A172 (cell line): ENCODE measurements at places on chromosomes 4 and X. TPM values are rescaled to one million over a fixed set of nuclear protein-coding genes. Genes with fewer than 3 reads are reported as not detected.

GRCh38 chr4:159103384-159103990 lies 608 bp downstream of the RAPGEF2 start:
- DNase-seq, result no peak

DNA sequence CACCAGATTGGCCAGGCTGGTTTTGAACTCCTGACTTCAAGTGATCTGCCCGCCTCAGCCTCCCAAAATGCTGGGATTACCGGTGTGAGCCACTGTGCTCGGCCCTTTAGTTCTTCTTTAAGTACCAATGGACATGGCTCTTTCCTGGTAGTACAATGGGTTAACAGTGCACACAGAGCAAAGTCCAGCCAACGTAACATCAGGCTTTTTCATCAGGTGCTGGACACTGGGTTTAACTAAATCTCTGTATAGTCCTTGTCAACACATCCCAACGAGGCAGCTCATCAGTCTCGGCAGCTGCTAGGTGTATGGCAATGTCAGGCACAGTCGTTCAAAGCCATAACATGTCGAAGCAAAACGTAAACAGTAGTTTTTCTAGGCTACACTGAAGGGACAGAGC lies 93.8 kb downstream of the HDAC8 start:
- DNase-seq, result no peak

DNA sequence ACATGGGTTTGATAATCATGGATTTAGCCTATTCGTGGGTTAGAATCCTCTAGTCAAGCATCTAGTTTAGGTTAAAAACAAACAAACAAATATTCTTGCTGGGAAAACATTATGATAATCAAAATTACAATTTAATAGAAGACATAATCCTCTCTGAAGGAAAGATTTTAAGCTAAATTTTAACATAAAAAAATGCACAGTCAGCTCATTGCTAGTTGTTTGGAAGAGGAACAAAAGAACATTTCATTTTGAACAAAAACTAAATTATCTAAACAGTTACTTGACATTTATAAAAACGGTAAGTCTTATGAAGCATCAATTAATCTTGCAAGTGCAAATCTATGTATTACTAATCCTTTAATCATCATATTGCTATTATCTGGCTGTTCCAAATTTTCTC lies 18.2 kb upstream of the AGA start:
- DNase-seq, result no peak

GRCh38 chrX:51568586-51568985 lies 50.1 kb downstream of the CENPVL3 start:
- DNase-seq, result no peak

DNA sequence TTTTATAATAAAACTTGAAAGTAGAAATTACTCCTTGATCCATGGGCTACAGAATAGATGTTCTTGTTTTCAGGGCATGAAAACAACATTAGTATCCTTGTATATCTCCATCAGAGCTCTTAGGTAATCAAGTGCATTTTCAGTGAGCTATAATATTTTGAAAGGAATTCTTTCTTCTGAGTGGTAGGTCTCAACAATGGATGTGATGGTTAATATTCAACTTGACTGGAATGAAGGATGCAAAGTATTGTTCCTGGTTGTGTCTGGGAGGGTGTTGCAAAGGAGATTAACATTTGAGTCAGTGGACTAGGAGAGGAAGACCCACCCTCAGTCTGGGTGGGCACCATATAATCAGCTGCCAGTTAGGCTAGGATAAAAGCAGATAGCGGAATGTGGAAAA lies 100.1 kb downstream of the LCORL start:
- DNase-seq, result no peak

DNA sequence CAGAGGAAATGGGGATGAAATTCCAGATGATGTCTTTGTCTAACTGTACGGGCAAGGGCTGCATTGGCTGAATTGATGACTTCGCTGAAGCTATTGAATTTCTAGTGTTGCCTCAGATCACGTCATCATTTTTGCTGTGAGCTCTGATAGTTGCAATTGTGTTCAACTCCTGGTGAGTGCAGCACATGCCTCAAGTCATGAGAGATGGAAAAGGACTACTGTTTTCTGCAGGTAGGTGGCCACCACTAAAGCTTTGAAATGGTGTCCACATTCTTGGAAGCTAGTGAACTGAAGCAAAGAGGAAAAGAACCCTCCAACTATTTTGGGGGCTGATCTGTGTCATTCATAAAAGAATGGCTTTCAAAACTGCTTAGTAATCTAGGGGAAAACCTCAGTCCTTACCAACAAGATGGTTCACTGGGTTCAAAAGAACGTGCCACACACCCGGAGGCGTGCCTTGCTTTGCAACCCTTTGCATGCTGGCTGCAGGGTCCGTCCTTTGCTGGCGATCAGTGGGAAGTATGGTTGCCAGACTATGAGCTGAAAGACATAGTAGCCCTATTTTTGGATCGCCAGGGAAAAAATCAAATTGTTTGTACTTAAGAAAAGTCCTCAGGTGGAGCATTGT lies 88.1 kb upstream of the STOX2 start:
- DNase-seq, result no peak

The ELOVL6 gene
- total RNA-seq, result 7.8 and 19.3 TPM in 2 replicates

The TMSB15C gene
- total RNA-seq, result 2.9 and 4.2 TPM in 2 replicates

DNA sequence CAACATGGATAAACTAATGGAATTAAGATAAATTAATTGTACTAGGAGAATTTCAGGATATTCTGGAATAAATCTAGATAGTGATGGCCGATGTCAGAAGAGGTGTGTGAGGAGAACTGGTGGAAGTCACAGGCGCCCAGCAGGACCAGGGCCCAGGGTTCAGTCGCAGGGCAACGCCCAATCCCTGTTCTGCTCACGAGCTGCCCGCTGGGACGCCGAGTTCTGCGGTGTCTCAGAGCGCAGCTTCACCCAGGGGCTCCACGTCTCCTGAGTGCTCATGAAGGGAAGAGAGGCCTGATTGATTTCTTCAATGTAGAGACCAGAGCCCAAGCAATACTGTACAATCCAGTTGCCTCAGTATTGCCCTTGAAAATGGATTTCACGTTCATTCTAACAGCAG lies 1.5 kb upstream of the HSPA4L start:
- DNase-seq, result no peak
